HCEC 1CT (cell line): ENCODE measurements at places on chromosomes 3 and 15.

GRCh38 chr15:90306560-90306959 is 41.1 kb downstream of the NGRN start:
- no peak for DNase-seq

DNA sequence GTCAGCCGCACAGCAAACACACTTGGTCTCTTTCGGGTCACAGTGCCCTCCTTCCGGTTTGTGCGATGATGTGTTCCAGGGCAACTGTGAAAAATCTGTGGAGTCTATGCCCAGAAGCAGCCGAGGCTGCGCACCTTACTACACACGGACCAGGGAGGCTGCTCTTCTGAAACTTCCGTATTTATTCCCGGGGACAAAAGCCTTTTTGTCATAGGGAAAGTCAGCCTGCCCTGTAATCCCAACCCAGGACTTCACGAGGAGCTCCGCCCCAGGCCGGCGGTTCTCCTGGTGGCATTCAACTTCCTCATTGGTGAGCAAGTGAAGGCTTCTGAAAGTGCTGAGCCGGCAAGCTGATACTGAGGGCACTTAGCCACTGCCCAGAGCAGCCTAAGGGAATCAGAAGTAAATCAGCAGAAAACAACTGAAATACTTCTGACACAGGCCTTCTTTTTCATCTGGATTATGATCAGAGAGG is 126.5 kb downstream of the FMN1 start:
- no peak for DNase-seq

GRCh38 chr3:9552252-9552999 is 1.2 kb downstream of the LHFPL4 start:
- DNase-seq, result no peak

- no peak for DNase-seq
Observed at GRCh38 chr3:18806633-18807032, 341.7 kb upstream of the KCNH8 start.

- DNase-seq, result no peak
Observed at GRCh38 chr3:121916189-121916588, 22.0 kb downstream of the SLC15A2 start.

GRCh38 chr3:197983076-197983475 is 23.1 kb downstream of the LMLN start:
- no peak for DNase-seq

GRCh38 chr3:44894485-44894884 is 20.1 kb downstream of the TGM4 start:
- DNase-seq, result no peak

DNA sequence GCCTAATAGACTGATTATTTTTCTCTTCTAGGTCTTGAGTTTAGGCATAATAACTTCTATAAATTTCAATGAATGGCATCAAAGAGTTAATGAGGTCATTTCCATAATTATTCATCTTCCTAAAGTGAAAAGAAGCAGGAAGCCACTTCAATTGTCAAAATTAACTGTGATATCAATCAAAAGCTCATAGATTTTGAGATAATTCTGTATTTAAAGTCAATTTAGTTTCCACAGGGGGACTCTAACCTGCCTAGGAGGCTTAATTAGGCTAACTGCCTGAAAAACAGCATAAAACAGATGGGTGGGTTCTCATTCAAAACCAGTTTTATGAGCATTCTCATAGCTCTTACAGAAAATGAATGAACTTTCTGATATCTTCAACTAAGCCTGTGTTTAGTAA is 177.8 kb downstream of the OTOL1 start:
- DNase-seq, result no peak
